ENCODE measurements at places on chromosomes 6 and 20.

- no peak for DNase-seq
Observed at GRCh38 chr6:14226051-14226660, 108.6 kb downstream of the CD83 start.

GRCh38 chr6:158256746-158257424 lies 55.4 kb upstream of the TULP4 start:
- no peak for DNase-seq

DNA sequence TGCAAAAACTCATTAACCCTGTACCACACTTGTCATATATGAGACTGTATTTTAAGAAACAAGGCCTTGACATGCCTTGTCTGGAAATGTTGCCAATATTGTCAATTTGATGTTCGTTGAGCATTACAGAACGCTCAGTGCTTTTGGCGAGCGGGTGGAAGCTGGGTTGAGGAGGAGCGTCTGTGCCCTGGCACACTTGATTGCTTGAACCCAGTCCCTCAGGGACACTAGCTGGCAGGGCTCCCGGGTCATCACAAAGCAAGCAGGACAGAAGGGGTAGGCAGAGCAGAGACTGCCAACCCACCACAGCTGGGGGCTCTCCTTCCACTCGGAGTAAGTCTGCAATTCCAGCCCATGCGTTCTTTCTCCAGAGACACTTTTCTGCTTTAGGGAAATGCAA lies 286.3 kb downstream of the KHDC1L start:
- DNase-seq: no peak

DNA sequence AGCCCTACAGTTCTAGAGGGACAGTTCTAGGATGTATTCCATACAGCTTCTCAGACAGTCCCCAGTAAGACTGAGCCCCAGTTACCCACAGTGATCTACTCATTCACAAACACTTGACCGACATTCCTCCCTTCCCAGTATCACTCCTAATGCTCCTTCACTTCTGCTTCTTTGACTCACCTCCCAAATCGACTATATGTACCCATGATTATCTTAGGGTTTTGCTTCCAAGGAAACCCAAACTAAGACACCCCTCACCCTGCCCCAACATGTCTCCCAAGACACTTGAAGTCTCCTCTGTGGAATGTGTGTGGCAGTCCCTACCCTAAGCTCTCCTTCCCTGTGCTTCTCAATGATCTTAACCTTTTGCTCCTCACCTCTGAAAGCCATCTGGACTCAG lies 23.6 kb upstream of the TGM6 start:
- no peak for DNase-seq

GRCh38 chr6:111662794-111663593 lies 57.3 kb upstream of the TRAF3IP2 start:
- DNase-seq: no peak

- DNase-seq: no peak
Observed at GRCh38 chr6:13297391-13297790, 30.9 kb downstream of the TBC1D7 start.

DNA sequence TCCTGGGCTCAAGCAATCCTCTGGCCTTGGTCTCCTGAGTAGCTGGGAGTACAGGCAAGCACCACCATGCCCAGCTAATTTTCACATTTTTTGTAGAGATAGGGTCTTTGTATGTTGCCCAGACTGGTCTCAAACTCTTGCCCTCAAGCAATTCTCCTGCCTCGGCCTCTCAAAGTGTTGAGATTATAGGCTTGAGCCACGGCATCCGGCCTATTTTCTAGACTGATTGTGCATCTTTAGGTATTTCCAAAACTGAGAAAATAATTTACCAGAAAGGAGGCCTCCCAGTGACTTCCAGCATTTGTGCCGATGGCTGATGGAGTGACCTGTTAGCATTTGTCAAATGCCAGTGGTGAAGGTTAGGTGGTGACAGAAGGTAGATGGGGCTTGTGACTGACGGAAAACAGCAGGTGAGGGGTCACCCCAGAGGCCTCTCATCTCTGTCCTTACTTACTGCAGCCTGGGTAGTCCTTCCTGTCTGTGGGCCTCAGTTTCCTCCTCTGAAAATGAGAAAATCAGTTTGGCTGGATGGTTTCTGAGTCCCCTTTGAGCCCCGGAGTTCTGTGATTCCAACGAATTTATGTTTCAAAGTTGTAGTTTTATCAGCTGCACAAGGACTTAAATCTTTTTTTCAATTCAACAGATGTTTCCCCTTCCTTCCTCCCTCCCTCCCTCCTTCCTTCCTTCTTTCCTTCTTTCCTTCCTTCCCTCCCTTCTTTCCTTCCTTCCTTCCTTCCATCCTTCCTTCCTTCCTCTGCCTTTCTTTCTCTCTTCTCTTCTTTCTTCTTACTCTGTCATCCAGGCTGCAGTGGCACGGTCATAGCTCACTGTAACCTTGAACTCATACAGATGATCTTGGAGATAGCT lies 53.5 kb downstream of the TGM2 start:
- DNase-seq: no peak

DNA sequence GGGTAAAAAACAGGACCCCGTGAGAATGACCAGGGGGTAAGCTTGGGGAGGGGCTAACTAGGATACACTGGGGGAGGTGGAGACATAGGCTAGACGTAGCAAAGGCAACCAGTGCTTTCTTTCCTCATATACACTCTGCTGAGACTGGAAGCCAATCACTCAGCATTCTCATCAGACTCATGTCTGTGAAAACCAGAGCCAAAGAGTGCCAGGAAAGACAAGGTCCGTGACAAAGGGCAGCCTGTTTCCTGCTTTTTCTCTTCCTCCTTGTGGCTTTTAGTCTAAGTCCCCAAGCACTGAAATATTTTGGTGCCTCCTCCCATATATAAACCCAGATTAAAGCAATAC lies 97.9 kb upstream of the NEDD9 start:
- DNase-seq: no peak

DNA sequence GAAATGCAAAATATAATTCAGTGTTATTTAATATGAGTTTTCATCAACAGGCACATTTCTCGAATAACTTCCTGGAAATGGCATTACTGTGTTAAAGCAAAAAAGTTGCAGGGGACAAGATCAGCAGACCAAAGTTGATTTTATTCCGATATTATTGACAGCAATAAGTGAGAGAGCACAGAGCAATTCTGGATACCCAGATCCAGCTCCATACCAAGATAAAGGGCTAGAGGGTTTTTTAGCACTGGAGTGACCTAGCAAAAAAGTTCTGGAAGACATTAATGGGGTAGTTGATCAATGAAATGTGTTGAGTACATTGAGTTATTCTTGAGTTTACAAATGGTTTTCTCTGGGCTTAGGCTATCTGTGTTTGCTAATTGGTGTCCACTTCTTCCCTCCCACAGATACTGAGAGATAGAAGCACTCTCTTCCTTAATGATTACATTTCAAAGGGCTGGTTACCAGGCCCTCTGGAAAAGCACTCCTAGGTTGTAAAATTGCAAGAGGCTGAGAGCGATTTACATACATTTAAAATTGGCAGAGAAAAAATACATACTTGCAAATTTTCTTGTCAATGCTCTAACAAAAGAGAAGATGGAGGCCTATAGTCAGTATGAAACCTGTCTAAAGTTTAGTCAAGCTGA lies 47.0 kb upstream of the MANEA start:
- DNase-seq: no peak

- no peak for DNase-seq
Observed at GRCh38 chr6:106614592-106615257, 14.6 kb downstream of the RTN4IP1 start.

GRCh38 chr6:63476302-63476701 lies 96.0 kb upstream of the LOC128125822 start:
- no peak for DNase-seq

DNA sequence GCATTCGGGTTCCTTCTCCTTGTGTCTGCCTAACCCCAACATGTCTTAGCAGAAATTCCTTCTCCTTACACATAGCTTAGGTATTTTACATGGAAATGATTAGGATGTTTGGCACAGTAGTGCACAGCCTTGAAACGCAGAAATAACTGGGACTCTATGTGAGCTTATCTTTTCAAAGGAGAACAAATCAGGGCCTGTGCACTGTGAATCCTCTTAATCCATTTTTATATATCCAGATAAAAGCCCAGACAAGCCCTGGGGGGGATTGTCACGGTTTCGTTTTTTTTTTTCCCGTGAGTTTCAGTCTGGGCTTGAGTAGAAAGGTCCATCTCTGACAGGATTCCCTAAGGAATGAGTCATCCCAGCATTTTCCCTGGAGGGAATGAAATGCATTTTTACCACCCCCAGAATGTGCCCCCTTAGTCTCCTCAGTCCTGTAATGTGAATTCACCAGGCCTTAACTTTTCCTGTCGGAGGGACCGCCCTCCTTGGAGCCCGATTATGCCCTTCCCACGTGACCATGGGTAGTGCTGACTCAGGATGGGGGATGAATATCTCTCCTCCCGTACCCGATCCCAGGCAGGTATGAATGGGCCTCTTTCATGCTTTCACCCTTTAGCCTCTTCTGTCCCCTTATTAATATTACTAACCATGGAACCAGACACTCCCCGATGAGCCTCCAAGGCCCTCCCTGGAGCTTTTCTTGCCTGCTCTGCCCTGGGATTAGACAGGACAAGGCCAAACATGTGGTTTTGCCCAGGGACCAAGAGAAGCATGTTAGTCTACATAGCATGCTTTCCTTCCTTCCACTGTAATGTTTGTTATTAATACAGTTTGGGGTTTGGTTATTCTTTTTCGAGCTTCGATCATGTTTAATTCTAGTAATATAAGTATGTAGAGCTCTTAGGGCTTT lies 23.9 kb upstream of the NAA20 start:
- no peak for DNase-seq

DNA sequence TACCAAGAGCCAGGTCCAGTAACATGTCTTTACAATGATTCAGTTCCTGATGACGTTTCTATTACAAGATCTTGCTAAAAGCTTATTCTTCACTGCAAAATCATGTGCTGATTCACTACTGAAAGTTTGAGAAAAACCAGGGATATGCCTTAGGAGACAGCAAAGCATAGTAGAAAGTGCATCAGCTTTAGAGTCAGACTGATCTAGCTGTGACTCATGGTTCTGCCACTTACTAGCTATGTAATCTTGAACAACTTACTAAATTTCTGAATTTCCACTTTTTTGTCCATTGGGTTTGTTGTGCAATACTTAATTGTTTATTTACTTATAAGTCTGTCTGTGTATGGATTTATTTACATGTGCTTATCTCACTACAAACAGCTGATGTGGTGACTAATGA lies 198.5 kb upstream of the RSPO3 start:
- DNase-seq: no peak

- no peak for DNase-seq
Observed at GRCh38 chr6:168333039-168333438, 13.5 kb upstream of the DACT2 start.

- no peak for DNase-seq
Observed at GRCh38 chr20:41627001-41627495, 8.9 kb upstream of the CHD6 start.

GRCh38 chr6:138403324-138403800 lies 661 bp upstream of the HEBP2 start:
- no peak for DNase-seq

DNA sequence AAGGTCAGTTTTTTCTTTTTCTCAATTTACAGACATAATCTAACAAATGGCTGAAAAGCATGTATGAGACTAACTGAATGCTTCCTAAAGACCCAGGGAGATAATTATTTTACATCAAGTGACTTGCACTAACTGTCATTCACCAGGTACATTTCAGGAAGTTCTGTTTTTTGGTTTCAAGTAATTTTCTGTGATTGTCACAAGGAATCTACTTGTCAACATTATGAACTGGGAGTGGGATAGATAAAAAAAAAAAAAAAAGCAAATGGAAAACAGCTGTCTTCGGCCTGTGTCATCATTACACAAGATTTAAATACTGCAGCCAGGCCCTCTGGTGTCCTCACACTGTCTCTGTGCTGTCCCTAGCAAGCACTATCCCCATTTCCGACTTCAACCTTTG lies 379.0 kb upstream of the HTR1E start:
- DNase-seq: no peak

- DNase-seq: no peak
Observed at GRCh38 chr20:4281258-4282055, 266.1 kb upstream of the RNF24 start.

DNA sequence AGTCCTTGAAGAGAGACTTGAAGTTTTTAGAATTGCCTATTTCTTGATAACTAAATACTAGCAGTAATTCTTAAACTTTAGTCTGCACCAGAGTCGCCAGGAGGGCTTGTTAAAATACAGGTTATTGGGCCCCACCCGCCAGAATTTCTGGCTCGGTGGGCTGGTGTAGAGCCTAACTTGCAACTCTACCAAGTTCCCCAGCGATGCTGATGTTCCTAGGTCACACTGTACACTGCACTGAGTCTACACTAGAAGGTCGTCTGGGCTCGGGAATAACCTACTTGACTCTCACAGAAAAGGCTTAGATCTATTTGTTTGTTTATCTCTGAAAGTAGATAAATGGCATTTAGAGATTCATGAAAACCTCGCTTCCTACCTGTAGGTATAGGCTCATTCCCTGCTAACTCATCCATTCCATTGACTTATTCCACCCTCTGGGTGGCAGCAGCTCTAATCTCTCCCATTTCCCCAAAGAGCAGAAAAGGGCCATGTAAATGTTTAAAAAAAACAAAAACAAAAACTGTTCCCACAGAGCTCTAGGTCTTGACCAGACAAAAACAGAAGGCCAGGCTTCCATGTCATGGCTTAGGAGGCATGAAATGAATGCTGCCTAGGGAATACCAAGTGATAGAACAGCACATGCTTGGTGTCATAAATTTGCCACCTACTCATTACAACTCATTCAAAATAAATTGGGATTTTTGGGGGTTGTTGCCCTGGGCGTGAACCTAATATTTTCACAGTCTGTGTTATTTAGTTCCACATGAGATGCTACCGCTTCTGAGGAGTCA lies 292.1 kb downstream of the ADGB start:
- DNase-seq: no peak

- DNase-seq: peak; percentile 64
Observed at GRCh38 chr6:43954311-43955131, 172.7 kb downstream of the MRPL14 start.

DNA sequence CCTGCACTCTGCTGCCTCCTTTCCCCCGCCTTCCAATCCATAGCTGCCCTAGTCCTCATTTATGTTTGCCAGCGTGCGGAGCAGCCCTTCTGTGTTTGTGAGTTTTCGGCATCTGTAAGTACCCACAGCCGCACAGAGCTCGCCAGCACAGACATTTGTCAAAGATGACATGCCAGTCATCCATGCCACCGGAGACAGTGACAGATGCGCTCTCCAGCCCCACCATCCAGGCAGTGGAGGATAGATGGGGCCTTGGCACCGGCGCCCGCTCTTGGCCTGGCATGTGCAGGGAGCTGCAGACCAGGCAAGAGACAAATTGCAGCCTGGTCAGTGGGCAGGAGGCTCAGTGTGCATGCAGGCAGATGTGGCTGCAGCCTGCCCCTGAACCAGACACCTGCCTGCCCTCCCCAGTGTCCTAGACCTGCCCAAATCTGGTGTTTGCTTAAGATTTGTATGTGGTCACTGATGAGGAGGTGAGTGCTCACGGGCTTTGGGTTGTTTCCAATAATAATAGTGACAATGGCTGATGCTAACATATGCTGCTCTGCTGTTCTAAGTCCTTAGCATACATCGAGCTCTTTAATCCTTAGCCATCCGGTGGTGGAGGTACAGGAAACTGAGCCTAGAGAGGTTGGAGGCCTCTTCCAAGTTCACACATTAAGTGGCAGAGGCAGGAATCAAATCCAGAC lies 78.1 kb downstream of the UNC5CL start:
- DNase-seq: no peak

GRCh38 chr20:62969179-62969760 lies 16.8 kb downstream of the SLC17A9 start:
- DNase-seq: no peak

- no peak for DNase-seq
Observed at GRCh38 chr6:15368186-15368585, 122.3 kb downstream of the JARID2 start.

- no peak for DNase-seq
Observed at GRCh38 chr6:101286146-101286545, 107.4 kb upstream of the GRIK2 start.
